CD4-positive, alpha-beta T cell treated with Interleukin-17A for 1 hour (primary cell): ENCODE measurements at places on chromosomes 3 and 15.

DNA sequence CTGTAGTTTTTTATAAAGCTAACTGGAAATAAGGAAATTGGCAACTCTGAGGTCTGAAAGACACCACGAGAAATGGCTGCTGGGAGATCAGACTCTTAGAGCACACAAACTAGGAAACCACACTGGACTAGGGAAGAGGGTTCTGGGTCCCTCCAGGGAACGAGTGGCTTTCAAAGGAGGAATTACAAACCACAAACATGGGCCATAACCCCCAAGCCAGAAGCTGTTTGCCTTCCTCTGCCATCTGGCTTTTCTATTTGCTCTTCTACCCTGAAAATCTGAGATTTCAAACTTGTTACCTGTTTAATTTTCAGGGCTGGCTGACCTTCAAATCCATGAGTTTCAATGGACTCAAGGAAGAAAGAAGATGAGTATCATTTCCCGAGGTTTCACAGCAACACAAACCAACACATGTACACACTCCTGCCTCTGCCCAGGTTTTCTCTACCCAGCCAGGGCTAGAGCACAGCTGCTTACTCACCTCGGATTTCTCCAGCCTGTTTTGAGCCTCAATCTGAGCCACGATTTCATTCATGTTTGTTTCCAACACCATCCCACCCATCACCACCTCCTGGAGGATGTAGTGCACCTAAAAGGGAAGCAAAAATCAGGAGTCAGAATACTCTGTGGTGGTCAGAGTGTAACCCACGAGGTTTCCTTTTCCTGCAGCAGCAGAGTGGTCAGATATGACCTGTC lies 22.6 kb upstream of the ANPEP start:
- no peak for DNase-seq

DNA sequence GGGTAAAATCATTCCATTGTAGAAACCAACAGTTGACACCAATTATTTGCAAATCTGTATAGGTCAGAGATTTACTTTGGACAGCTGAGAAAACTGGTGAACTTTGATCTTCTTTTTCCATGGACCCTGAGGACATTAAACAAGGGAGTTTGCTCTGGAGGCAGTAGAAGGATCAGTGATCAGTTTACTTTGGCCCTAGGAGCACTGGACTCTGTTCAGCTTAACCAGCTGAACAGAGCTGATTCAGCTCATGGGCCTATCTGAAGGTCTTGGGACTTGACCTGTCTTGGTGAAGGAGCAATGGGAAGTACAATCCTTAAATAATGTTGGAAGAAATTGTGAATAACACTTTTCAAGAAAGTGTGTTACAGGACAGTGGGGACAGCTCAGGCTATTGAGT lies 15.2 kb upstream of the TF start:
- DNase-seq, result no peak

GRCh38 chr3:127175272-127175671 lies 17.7 kb upstream of the PRR23E start:
- no peak for DNase-seq

GRCh38 chr3:42195879-42196330 lies 70.1 kb downstream of the CCK start:
- DNase-seq, result no peak

- no peak for DNase-seq
Observed at GRCh38 chr3:123344175-123344906, 104.5 kb downstream of the ADCY5 start.

DNA sequence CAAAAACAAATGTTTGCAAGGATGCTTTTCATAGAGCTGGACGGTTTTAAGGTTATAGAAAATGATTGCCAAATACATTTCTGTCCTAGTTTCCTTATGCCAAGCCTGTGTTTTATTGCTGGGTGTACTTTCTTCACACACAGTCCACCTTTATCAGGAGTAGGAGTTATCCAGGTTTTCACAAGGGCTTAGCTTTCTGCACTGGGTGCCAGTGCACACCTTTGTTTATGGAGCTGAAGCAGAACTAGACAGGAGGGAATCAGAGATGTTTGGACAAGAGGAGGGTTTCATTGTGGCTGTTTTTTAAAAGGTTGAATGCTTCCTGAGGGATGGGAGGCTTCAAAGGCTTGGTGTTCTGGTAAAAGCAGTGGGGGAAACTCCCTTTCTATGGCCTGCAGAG lies 29.5 kb upstream of the FAM3D start:
- DNase-seq, result no peak

DNA sequence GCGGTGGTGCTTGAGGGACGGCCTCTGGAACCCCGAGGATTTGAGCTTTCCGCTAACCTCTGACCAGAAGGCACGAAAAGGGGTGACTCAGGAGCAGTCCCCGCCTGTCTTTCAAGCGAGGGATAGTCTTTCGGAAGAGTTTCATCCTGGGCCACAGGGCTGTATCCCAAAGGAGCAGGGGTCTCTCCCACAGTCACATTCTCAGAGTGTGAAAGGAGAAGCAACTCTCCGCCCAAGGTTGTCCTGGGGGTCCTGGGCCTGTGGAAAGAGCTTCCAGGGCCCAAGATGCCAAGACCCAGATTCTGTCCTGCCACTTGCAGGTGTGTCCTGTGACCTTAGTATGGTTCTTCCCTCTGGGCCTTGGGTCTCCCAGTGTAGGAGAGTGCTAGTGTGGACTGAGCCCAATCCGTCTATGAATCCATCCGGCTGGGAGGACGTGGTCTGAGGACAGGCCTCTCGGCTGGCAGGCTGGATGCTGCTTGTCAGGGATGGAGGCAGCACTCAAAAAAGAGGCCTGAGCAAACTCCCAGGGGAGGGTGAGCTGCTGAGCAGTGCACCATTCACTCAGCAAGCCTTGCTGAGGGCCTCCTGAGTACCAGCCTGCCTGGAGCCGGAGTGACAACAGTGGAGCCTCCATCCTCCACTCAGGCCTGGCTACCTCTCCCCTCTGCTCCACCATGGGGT lies 1.6 kb upstream of the DUSP7 start:
- no peak for DNase-seq

DNA sequence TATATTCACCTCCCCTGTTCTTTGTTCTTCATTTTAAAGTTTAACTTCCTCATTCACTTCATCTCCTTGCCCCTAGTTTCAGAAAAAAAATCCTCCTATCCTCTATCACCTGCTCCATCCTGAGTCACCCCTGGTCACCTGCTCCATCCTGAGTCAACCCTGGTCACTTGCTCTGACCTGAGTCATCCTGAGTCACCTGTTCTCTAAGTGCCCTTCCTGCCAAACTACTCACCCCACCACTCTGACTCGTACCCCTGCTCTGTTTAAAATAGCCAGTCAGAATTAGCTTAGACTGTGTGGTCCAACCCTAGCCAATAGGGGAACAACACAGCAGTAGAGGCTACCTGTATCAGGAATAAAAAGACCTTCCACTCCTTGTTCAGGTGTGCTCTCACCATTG lies 716.9 kb downstream of the ZBBX start:
- no peak for DNase-seq

DNA sequence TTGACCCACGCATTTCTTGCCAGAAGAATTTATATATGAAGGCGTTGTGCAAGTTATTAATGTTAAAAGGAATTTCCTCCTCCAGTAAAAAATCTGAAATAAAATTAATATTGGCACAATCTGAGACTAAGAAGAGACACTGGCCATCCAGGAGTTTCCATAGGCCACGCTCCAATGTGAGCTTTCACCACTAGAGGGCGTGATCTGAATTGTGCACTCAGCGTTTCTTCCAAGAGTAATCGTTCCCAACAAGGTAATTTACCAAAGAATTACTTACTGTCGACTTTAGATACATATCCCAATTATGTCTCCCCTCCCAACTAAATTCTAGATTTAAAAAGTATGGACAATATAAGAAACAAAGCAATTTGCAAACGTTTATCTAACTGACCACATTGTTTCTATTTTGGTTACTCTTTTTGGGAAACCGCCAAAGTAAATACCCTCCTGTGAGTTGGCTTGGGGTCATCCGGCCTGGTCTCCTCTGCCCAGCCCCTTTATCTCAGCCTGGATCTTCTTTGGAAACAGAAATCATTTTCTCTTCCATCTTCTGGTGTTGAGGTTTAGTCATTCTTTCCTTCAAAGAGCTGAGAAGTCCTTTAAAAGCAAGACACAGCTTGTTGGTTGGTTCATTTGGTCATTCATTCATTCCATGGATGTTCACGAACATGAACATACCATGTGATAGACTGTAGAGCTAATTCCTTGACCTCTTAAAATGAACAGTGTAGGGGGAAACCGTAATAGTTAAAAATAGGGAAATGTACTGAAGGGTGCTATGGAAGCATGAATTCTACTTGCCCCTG lies 26.2 kb downstream of the POLR2M start:
- DNase-seq, result peak; percentile 50

DNA sequence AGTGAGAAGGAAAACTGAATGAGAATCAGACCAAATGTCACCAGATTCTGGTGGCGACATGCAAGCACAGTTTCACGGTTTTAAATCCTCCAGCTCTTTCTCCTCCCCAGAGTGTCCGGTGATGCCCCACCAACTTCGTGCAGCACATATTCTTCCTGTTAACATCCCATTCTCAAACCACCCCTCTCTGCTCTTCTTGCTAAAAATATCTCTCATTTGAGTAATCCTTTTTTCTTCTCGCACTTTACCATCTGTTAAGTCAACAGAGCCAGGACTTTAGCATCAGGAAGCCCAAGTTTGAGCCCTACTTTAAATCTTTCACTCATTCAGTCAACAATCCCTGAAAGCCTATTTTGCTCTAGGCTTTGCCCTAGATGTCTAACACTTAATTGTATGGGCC lies 68.2 kb upstream of the VGLL4 start:
- DNase-seq, result no peak

DNA sequence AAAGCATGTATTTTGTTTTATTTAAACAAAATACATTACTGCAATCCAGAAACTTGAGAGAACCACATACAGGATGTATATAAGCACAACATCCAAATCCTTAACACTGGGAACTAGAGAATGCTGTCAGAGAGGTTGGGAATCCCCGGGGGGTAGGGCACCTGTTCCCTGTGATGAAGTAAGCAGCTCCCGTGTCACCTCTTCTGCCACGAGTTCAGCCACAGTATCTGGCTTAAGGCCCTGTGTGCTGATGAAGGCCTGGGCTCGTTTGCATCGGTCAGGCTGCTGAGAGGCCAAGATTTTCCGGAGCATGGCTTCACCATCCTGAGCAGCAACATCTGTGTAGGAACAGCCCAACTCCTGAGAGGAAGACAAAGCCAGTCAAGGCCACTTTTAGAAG lies 36.4 kb downstream of the EIF3J start:
- no peak for DNase-seq

GRCh38 chr3:30620402-30621360 lies 14.3 kb downstream of the TGFBR2 start:
- no peak for DNase-seq

DNA sequence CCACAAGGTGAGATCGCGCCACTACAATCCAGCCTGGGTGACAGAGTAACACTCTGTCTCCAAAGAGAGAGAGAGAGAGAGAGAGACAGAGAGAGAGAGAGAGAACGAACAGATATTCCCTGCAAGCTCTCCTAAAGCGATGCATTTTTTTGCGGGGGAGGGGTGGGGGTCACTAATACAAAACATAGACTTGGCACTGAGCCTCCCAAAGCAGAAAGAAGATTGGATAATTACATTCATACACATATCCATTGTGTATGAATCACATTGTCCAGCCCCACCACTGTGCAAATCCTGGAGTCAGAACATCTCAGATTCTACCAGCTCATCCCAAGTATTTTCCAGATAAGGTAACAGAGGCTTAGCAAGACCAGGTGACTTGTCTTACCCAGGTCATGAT lies 459.9 kb downstream of the MAGI1 start:
- no peak for DNase-seq

DNA sequence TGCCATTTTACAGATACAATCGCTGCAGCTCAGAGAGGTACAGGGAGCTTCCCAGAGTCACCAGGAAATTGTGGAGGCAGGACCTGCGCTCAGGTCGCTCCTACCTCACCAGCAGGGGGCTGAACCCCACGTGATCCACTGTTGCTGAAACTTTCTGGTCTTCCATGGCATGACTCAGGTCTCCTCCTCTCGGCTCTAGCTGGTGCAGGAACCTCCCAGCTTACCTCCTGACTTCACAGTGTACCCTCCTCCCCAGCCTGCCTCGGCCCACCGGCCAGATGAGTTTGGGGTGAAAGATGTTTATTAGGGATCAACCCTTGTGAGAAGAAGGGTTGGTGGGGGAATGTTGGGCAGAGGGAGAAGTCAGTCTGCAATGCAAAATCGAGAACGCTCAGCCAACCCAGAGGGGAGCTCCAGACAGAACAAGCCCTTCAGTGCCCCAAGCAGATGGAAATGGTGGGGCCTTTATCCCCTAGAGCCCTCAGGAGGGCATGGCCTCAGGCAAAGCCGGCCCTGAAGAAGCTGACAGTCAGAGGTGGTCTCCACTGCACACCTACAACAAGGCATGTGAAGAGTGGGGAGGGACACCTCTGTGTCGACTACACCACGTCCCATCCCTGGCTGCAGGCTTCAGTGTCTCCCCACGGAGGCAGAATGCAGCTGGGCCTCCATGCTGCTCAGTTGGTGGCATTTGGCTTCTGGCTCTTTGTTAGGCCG lies 118.6 kb upstream of the PRR20G start:
- no peak for DNase-seq

DNA sequence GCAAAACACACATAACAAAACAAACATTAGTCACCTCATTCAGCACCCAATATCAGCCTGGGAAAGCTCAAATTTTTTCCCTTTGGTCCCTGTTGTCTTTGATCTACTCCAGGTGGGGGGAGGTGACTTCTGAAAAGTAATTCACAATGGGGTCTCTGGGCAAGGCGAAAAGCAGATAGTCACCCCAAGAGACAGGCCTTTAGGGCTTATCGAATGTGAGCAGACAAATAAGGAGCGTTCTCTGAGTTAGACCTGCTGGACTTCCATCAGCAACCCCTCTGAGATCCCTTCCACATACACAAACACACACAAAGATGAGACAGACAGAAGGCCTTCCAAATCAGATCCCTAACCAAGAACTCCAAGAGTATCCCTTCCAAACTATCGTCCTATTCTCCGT lies 171.0 kb upstream of the SMAD3 start:
- no peak for DNase-seq

- no peak for DNase-seq
Observed at GRCh38 chr3:41338276-41338675, 139.0 kb downstream of the CTNNB1 start.

DNA sequence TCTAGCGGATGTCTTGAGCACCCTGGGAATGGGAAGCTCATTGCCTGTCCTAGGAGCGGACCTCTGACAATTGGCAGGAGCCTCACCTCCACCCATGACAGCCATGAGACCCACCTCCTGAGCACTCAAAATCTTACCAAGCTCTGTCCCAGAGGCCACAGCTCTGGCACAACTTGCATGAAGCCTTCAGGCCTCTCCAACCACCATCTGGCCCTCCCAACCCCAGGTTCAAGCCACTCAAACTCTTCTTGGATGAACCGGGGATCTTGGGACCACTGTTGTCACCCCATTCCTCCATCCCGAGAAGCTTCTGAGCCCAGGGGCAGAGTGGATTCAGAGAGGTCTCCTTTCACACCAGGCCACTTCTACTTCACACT lies 1.5 kb downstream of the VIPR1 start:
- DNase-seq, result no peak

DNA sequence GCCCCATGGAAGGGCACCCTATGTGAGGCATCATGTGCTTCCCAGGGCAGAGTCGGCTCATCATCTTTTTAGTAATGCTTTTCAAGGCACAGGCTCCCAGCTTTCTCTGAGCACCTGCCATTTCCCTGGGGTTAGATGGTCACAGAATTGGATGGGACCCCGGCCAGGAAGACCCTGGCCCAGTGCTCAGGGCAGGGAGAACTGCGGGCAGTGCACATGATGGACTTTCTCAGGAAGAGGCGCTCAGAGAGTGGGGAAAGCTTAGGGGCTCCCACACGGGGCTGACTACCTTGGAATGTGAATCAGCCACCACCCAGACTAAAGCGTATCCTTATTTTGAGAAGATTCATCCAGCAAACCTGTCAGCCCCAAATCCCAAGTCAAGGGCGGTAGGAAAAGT lies 16.5 kb upstream of the SKOR1 start:
- no peak for DNase-seq

GRCh38 chr15:22948056-22948455 lies 32.1 kb downstream of the CYFIP1 start:
- no peak for DNase-seq
